Activated CD4-positive, alpha-beta T cell treated with anti-CD3 and anti-CD28 coated beads for 36 hours (primary cell): ENCODE measurements at places on chromosomes 2 and 18. TPM values are rescaled to one million over a fixed set of nuclear protein-coding genes. Genes with fewer than 3 reads are reported as not detected.

- peaks cover 15% of the 10 kb centered on the region for H3K36me3 ChIP-seq
- no peaks in the 10 kb centered on the region for H3K27me3 ChIP-seq
These were observed 36.4 kb downstream of the METTL4 start for GRCh38 chr18:2534906-2535305.

- no peak for DNase-seq
- no peaks in the 10 kb centered on the region for H3K27me3 ChIP-seq
- H3K4me1 ChIP-seq, result peaks cover 35% of the 10 kb centered on the region
These were observed 60.0 kb downstream of the ROCK1 start for GRCh38 chr18:21051620-21052019.

DNA sequence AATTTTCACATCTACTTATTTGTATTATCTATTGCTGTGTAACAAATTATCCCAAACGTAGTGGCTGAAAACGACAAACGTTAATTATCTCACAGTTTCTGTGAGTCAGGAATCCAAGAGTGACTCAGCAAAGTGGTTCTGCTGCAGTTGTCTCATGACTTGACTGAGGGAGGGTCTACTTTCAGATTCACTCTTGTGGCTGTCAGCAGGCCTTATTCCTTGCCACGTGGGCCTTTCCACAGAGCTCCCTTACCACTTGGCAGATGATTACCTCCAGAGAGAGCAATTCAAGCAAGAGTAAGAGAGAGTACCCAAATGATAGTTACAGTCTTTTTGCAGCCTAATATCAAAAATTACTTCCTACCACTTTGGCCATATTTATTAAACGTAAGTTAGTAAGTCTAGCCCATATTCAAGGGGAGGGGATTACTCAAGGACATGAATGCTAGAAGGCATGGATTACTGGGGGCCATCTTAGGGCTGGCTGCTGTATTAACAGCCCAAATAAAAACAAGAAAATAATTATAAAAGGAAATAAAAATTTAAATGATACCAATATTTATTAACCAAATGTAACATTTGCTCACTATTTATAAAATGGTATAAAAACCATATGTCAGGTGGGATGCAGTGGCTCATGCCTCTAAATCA is 48.7 kb upstream of the NBEAL1 start:
- H3K36me3 ChIP-seq, result no peaks in the 10 kb centered on the region
- H3K4me1 ChIP-seq, result peaks cover 4% of the 10 kb centered on the region
- H3K4me3 ChIP-seq, result no peak overlapping the region
- H3K27ac ChIP-seq, result no peak overlapping the region
- no peaks in the 10 kb centered on the region for H3K27me3 ChIP-seq

- H3K27me3 ChIP-seq, result peaks cover 4% of the 10 kb centered on the region
- H3K27ac ChIP-seq, result no peak overlapping the region
- peaks cover 7% of the 10 kb centered on the region for H3K4me1 ChIP-seq
- no peaks in the 10 kb centered on the region for H3K36me3 ChIP-seq
These were observed 292.7 kb downstream of the BCL11A start for GRCh38 chr2:60260639-60261296.

DNA sequence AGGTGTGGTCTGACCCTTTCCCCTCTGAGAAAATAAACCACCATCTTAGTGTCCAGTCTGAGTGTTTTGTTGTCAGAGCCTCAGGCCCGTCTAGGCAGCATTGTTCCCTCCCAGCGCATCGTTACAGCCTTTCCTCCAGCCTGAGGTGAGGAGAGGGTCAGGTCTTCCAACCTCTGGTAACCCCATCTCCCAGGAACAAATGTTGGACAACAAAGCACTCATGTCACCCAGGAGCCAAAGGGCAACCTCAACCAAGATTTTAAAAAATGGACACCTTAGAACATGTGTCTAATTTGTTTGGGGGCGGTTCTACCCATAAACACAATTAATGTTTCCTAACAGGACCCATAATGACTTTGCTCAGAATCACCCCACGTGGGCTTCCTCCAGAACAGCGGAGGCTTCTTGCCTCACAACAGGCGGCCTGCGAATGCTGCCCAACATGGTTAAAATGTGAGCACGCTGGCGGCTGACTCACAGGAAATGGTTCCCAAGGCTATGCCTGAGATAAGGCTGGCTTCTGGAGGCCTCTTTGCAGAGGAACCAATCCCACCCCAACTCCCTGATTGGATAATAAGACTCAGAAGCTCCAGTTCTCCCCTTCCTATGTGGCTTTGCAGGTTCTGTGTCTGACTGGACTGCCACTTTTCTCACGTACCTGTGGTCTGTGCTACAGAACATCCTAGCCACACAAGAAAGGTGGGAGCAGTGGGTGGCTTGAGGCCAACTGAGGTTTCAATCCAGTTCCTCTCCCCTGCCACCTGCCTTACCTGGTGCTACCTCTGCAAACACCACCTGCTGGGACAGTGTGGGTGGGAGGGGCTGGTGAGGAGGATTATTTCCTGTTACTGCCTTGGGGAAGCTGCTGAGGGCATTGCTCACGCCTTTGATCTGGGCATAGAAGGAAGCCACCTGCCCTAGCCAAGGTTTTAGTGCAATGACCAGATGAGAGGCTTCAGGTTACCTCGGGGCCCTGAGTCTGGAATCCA is 108.8 kb downstream of the B3GNT2 start:
- peak overlapping the region; percentile 14 for H3K4me3 ChIP-seq
- H3K4me1 ChIP-seq, result peaks cover 65% of the 10 kb centered on the region
- no peaks in the 10 kb centered on the region for H3K27me3 ChIP-seq
- no peaks in the 10 kb centered on the region for H3K36me3 ChIP-seq

GRCh38 chr18:78292618-78293380 is 686.8 kb upstream of the SALL3 start:
- H3K27ac ChIP-seq, result no peak overlapping the region
- H3K36me3 ChIP-seq, result no peaks in the 10 kb centered on the region
- H3K27me3 ChIP-seq, result no peaks in the 10 kb centered on the region
- no peaks in the 10 kb centered on the region for H3K4me1 ChIP-seq

DNA sequence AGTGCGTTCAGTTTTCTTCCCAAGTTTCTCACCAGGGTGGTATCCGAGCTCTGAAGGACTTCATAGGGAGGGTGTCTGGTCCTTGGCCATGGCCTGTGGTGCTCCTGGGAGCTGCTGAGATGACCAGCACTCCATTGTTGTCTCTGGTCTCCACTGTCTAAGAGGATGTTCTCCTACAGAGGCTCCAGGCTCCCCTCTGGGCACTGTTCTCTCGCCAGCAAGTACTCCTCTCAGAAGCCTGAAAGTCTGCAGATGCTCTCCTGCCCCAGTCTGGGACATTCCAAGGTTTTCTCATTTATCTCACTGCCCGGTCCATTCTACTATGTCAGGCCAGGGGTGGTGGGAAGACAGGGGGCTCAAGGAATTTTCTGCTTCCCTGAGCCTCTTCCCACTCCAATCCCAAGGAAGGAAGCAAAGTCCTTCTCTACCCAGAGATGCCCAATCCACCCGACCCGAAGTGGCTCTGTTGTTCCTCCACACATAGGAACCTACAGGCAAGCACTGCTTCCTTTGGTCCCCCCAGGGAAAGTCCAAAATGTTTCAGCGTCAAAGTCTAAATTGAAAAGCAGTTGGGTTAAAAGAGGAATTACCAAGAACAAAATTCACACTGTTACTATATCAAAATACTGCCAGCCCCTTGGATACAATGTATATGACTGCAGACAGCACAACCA is 110.5 kb downstream of the GYPC start:
- H3K27me3 ChIP-seq, result no peaks in the 10 kb centered on the region
- peaks cover 46% of the 10 kb centered on the region for H3K4me1 ChIP-seq
- no peak for DNase-seq
- H3K4me3 ChIP-seq, result no peak overlapping the region
- no peak overlapping the region for H3K27ac ChIP-seq

DNA sequence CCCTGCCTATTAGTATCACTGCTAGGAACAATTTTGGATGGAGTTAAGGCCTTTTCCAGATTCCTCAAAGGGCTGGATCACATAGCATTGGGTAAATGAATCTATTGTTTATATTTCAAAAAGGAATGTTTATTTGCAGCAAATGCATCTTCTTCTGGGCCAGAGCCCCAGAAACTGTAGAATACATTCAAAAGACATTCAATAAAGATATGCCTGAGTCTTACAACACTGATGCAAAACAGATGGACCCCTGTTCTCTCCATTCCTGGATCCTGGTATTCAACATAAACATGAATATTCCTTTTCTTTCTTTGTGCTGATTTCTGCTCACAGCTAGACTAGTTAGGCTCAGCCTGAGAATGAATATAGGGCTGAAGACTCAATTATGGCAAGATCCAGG is 227.2 kb upstream of the KLHL29 start:
- H3K4me3 ChIP-seq, result no peak overlapping the region
- H3K4me1 ChIP-seq, result no peaks in the 10 kb centered on the region
- peaks cover 6% of the 10 kb centered on the region for H3K27me3 ChIP-seq

- peaks cover 90% of the 10 kb centered on the region for H3K36me3 ChIP-seq
- H3K4me3 ChIP-seq, result peak overlapping the region; percentile 23
- H3K27me3 ChIP-seq, result no peaks in the 10 kb centered on the region
- peak; percentile 83 for DNase-seq
These were observed 13.8 kb downstream of the FOSL2 start for GRCh38 chr2:28406276-28407096.

DNA sequence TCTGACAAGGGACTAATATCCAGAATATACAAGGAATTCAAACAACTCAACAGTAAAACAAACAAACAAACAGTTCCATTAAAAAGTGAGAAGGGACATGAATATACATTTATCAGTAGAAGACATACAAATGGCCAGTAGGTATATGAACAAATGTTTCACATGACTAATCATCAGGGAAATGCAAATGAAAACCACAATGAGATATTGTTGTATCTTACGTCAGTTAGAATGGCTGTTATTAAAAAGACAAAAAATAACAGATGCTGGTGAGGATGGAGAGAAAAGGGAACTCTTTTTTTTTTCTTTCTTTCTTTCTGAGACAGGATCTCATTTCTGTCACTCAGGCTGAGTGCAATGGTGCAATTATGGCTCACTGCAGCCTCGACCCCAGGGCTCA is 175.5 kb downstream of the CAMKMT start:
- H3K36me3 ChIP-seq, result peaks cover 8% of the 10 kb centered on the region
- H3K27ac ChIP-seq, result no peak overlapping the region
- no peak for DNase-seq
- no peaks in the 10 kb centered on the region for H3K4me1 ChIP-seq

DNA sequence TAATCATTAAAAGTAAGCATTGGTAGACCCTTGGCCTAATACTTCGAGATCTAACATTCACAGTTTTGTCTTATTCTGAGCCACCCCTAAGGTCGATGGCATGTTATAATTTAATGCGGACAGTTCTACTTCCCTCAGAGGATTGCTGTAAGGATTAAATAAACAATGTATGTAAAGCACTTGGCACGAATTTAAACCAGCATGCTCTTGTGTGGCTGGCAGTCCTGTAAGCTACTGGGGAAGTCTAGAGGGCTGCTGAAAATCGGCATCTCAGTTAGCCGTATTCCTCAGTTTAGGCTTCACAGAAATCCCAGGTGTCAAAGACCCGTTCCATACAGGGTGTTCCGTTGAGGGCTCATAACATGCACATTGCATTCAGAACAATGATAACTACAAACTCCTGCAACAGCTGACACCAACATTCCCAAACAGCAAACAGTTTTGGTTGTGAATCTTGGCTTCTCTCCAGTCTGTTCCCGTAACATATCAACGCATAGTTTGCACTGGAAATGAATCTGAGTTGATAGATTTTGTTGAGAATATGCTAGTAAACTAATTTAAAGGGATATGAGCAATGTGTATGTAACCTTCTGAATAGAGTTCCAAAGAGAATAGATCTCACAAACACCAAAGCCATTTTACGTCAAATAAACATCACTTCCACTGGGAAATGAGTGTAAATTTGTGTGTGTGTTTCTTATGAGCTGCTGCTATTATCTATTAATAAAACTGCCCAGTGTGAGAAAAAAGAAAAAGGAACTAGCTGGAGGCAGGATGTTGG is 52.2 kb upstream of the ACKR3 start:
- DNase-seq, result no peak
- no peaks in the 10 kb centered on the region for H3K4me1 ChIP-seq
- H3K4me3 ChIP-seq, result no peak overlapping the region
- no peak overlapping the region for H3K27ac ChIP-seq
- H3K27me3 ChIP-seq, result peaks cover 3% of the 10 kb centered on the region
- no peaks in the 10 kb centered on the region for H3K36me3 ChIP-seq

GRCh38 chr18:56062931-56063330 is 474.9 kb upstream of the TCF4 start:
- no peak overlapping the region for H3K27ac ChIP-seq
- H3K27me3 ChIP-seq, result no peaks in the 10 kb centered on the region
- no peaks in the 10 kb centered on the region for H3K36me3 ChIP-seq

- H3K36me3 ChIP-seq, result peaks cover 49% of the 10 kb centered on the region
- no peak for DNase-seq
- H3K27me3 ChIP-seq, result no peaks in the 10 kb centered on the region
- peak overlapping the region; percentile 82 for H3K27ac ChIP-seq
- no peak overlapping the region for H3K4me3 ChIP-seq
These were observed 30.4 kb downstream of the TRABD2A start for GRCh38 chr2:84850471-84850870.

GRCh38 chr2:88831792-88832248 is 140.3 kb downstream of the RPIA start:
- no peaks in the 10 kb centered on the region for H3K4me1 ChIP-seq
- H3K4me3 ChIP-seq, result no peak overlapping the region
- no peaks in the 10 kb centered on the region for H3K36me3 ChIP-seq
- peak; percentile 77 for DNase-seq
- no peak overlapping the region for H3K27ac ChIP-seq

GRCh38 chr18:59265974-59266369 is 7.3 kb downstream of the RAX start:
- peaks cover 24% of the 10 kb centered on the region for H3K4me1 ChIP-seq
- H3K27ac ChIP-seq, result no peak overlapping the region
- H3K4me3 ChIP-seq, result no peak overlapping the region
- H3K36me3 ChIP-seq, result no peaks in the 10 kb centered on the region

The SERPINB2 gene
- not detected for total RNA-seq

The MYL1 gene
- not detected for total RNA-seq

The L3MBTL4 gene
- 0.11 TPM for total RNA-seq

The IHH gene
- 0.12 TPM for total RNA-seq

The AQP4 gene
- total RNA-seq, result not detected

The NAPG gene
- 28.6 TPM for total RNA-seq
